Activated T-helper 1 cell treated with anti-CD3 and anti-CD28 coated beads, Interleukin-2, amount 50 U/mL, for 16 hours (primary cell): ENCODE measurements at places on chromosomes 16 and 17.

DNA sequence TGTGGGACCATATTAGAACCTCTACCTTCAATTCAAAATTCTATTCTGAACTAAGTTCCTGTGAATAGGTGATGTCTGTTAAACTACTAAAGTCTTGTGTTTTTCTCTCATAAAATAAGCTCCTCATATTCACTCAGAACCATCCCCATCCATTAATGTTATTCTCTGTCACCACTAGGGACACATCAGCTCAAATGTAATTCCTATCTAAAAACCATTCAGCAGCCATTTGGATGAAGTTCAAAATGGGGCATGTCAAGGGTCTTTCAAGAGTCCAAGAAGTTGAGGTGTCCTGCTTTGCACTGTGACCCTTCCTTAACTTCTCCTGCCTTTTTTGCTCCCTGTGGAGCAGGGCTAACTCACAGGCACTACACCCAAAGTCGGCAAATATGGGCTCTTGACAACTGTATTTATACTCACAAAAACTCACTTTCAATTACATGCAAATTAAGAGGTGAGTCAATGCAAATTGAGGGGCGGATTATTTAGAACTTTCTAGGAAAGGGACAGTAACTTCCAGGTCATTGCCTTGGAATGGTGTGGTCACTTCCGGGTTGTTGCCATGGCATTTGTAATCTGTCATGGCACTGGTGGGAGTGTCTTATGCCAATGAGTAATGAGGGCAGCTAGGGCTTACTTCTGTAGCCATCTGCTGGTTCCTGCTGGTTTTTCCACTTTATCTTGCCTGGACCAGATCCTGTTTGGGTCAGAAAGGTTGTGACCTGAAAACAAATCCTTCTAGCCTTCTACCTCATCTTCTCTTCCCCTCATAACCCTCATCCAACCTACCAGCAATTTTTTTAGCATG lies 128.2 kb upstream of the COX10 start:
- no peak for DNase-seq

DNA sequence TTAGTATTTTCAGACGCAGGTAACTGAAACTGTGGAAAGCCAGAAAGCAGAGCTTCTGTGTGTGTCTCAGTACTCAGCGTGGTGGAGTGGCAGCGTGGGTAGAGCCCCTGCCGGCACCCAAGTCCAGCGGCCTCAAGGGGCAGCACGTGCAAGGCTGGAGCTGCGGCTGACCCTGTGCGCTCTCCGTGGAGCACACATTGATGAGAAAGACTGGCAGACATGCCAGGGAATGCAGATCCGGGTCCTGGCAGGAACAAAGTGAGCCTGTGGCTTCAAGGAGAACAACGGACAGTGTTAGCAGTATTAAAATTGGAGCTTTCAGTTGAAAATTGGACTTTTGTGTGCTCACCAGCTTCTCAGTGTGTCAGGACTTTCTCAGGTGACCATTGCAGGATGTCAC lies 23.3 kb downstream of the ZC3H18 start:
- no peak for DNase-seq

- no peak for DNase-seq
Measured at GRCh38 chr16:89491974-89492687, 1.8 kb upstream of the ANKRD11 start.

DNA sequence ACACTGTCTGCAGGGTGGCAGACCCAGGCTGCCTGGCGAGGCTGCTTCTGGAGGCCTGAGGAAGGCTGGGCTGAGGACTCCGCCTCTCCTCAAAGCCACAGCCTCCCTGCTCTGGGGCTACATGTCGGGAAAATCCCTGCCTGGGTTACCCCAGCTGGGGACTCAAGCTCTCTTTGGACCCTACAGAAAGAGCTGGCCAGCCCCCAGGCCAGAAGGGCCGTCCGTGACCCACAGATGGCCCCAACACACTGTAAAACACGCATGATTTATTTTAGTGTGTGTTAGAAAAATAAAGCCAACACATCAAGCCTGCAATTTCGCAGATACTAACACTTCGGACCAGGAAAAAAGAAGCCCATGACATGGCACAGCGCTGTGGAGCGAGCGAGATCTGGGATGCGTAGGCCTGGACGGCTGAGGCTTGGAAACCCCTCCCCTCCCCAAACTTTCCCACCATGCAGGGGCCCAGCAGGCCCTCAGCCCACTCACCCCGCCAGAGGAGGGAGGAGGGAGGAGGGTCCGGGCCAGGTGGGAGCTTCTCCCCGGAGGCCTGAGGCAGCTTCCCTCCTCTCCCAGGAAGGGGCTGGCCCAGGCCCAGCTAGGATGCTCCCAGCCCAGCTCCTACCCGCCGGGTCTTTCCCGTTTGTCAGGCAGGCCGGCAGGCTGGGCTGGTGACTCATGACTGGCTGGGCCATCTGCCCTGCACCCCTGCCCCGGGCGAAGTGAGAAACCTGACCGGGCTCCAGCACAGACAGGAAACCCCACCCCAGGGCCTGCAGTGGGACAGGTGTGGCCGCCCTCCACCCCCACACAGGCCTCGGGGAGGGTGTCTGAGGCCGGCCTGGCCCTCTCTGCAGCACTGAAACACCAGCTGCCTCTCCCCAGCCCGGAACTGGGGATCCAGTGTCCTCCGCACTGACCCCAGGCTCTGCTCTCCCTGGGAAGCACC lies 34.1 kb upstream of the SLC38A10 start:
- no peak for DNase-seq

DNA sequence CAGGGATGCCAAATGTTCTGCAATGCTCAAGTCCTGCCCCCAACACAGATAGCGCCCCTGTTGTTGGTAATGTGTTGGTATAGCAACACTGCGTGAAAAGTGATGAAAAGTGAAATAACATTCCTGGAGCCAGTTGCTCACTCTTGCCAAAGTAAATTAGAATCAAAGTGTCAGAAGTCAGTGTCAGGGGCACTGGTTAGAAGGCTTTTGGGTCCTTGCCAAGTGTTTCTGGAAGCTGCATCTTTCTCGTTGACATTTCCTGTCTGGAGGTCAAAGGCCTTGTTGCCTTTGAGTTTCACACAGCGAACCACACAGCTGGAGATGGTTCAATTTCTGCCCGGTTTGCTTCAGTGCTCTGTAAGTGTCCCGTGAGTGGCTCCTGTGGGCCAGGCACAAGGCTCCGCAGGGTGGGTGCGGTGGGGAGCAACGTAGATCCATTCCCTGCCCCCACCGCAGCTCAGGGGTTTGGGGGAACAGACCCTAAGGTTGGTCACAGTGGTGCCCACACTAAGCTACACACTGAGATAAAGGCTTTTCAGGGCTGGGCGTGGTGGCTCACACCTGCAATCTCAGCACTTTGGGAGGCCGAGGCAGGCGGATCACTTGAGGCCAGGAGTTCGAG lies 3.6 kb upstream of the SLC16A5 start:
- no peak for DNase-seq

- DNase-seq = no peak
Measured at GRCh38 chr16:31464348-31464769, 5.1 kb downstream of the ARMC5 start.

DNA sequence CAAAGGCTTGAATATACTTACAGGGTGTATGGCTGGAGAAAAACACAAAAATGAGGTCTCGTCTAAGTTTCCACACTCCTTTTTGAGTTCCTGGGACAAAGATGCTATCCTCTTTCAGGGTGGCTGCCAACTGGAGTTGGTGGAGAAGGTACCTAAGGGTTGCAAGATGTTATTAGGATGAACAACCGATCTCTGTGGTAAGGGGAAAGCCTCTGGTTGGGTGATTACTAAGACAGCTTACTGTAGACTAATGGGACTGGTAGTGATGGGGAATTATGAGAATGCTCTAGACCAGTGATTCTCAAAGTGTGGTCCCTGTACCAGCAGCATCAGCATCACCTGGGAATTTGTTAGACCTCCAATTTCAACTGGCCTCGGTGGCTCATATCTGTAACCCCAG lies 6.0 kb downstream of the ADAT1 start:
- DNase-seq = no peak

- no peak for DNase-seq
Measured at GRCh38 chr17:49031965-49032928, 35.1 kb downstream of the IGF2BP1 start.

DNA sequence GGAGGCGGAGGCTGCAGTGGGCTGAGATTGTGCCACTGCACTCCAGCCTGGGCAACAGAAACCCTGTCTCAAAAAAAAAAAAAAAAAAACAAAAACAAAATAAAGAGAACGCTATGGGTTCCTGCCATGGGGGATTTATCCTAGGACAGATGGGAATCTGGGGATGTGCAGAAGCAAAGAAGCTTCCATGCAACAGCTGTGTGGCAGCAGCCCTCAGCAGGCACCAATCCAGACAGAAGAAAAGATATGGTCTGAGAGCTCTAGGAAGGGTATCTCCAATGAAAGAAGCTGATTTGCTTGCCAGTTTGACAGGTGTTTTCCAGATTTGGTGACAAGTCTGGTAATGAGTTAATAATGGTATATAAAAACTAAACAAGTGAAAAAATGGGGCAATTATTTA lies 11.6 kb downstream of the MYO19 start:
- DNase-seq = no peak

DNA sequence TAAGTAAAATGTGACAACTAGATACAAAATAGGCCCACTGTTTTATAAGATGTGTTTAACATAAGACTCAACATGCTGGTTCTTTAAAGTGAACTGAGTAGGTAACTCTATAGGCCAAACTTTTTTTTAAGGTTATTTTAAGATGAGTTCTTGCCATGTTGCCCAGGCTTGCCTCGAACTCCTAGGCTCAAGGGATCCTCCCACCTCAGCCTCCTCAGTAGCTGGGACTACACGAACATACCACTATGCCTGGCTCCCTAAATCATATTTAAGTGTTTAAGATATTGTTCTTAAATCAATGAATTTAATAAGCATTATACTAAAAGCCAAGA lies 69.9 kb downstream of the USP32 start:
- DNase-seq = no peak
